GM23338 (cell line): ENCODE measurements at places on chromosomes 5 and 9. TPM values are rescaled to one million over a fixed set of nuclear protein-coding genes. Genes with fewer than 3 reads are reported as not detected.

SUSD3 gene
- total RNA-seq: 13.5 and 20.1 TPM in 2 replicates

TRIM36 gene
- 10.1 and 14.1 TPM in 2 replicates for total RNA-seq

ANXA2R gene
- total RNA-seq: 0.21 TPM in 1 of 2 replicates, not detected in the other

C1QTNF3 gene
- 0.97 and 1.7 TPM in 2 replicates for total RNA-seq

BAAT gene
- 0.14 and 0.58 TPM in 2 replicates for total RNA-seq

GRCh38 chr5:163434401-163434866, 3.0 kb upstream of the CCNG1 start:
- no peak for DNase-seq

DNA sequence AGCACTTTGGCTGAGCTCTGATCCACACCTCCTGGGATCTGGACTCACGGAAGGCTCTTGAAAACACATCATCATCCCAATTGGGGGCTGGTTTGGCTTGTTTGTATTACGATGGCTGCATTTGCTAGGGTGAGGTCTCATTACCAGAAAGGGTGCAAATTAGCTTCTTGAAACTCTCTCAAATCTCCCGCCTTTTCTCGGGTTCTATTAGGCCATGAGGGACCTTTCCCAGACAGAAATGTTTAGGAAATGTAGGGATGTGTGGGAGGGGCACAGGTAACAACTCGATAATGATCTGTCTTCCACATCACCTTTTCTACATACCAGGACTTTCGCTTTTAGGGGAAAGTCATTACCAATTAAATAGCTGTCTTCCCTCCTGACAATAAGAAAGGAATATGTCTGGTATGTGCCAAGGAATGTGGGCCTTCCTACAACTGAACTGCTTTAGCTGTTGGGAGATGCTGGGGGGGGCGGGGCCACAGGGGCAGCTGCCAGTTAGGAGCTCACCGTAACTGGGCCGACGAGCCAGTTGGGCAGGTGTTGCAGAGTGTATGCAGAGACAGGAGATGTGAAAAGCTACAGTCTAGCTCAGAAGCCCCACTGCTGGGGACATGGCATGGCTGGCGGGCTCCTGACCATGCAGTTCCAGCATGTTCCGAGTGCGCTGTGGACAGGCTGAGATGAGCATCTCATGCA, 71.2 kb downstream of the AK8 start:
- peak; percentile 92 for DNase-seq

GRCh38 chr5:85476617-85477016, 1091.9 kb upstream of the EDIL3 start:
- no peak for DNase-seq

GRCh38 chr5:28603869-28604268, 1565.5 kb upstream of the CDH9 start:
- DNase-seq: no peak

- DNase-seq: no peak
Observed at GRCh38 chr5:55638455-55638854, 73.7 kb downstream of the SLC38A9 start.

- no peak for DNase-seq
Observed at GRCh38 chr5:61949679-61950435, 356.1 kb upstream of the KIF2A start.

DNA sequence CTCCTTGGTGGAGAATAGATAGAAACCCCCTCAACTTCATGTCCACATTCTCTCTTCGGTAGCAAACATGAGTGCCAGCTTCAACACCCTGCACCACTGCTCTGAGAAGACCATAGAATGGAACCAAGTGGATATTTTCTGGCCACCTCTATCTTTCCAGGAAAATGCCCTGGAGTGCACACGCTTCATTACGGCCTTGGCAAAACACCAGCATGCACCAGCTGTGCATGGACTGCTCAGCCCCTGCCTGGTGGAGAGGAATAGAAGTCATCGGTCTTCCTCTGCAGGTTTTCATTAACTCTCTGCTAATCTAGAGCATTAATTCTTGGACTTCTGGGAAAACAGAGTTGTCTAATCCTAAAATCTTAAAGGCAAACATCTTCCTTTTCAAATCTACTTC, 211.6 kb upstream of the TMEM161B start:
- no peak for DNase-seq

- DNase-seq: no peak
Observed at GRCh38 chr5:1312993-1313833, 18.3 kb upstream of the TERT start.

DNA sequence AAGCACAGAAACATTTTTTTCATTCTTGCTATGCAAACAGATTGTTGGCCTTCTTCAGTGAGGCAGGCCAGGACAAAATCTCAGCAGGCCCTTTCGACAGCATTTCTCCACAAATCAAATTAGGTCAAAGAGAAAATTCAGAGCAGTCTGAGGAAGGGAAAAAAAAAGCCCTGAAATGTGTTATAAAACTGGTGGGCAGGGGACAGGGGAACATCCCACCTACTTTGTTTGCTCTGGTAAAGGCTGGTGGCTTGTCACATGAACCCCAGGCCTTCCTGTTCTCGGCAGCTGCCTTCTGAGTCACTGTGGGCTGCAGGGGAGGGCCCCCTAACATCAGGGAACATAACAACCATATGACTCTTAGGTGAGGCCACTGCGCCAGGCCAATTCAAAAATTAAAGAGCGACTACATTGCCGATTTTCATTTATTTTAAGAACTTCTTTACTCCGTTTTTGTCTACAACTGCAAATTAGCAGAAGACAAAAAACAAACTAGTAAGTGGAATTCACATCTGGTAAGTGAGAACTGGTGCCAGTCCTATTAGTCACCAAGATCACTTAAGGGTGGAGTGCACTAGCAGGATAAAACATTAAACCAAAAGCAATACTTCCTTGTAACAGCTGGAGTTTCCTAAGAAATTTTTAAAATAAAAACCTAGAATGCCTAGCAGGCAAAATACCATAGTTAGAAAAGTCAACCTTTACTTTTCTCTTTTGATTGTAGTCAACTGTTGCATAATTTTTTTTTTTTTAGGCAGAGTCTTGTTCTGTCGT, 46.2 kb upstream of the DENND4C start:
- DNase-seq: peak; percentile 15

- DNase-seq: no peak
Observed at GRCh38 chr5:75465480-75465879, 45.9 kb downstream of the CERT1 start.

GRCh38 chr5:149028984-149029383, 33.9 kb downstream of the SH3TC2 start:
- DNase-seq: no peak

GRCh38 chr5:135467051-135467625, 15.0 kb upstream of the TIFAB start:
- no peak for DNase-seq
